ENCODE measurements at places on chromosomes 13 and 19. TPM values are rescaled to one million over a fixed set of nuclear protein-coding genes. Genes with fewer than 3 reads are reported as not detected.

DNA sequence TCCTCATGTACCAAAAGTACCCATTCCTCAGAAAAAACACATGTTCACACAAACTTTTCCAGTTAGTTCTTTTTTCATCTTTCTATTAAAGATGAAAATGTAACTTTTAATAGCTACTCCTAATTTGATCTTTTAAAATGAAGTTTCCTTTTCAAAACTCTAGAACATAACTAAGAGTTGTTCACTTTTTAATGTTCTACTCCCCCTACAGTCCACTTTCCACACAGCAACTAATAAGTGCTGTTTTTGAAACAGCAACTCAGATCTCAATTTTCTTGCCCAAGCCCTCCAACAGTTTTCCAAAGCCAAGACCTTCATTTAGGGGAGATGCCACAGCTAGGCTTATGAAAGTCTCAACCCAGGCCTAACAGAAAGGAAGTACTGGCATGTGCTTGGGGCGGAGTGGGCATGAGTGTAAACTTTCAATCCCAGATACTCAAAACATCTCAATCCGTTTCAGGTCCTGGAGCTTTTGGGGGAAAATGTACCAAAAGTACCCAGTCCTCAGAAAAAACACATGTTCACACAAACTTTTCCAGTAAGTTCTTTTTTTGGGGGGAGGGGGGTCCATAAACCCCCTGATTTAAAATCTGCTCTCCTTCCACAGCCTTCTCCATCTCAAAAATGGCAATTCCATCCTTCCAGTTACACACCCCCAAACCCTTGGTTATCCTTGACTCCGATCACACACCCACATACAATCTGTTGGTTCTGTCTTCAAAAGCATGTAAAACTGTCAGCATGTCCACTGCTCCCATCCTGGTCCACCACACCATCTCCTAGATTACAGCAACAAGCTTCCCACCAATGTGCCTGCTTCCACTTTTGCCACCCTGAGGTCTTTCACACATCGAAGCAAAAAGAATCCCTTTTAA, 2.0 kb downstream of the FBL start:
- DNase-seq: peak; percentile 65

GRCh38 chr13:30974350-30974749, 41.9 kb downstream of the TEX26 start:
- no peak for DNase-seq

GRCh38 chr19:41753936-41754529, 1.3 kb upstream of the CEACAM6 start:
- DNase-seq: peak; percentile 26

- peak; percentile 39 for DNase-seq
Measured at GRCh38 chr13:33110713-33111413, 94.6 kb downstream of the KL start.

DNA sequence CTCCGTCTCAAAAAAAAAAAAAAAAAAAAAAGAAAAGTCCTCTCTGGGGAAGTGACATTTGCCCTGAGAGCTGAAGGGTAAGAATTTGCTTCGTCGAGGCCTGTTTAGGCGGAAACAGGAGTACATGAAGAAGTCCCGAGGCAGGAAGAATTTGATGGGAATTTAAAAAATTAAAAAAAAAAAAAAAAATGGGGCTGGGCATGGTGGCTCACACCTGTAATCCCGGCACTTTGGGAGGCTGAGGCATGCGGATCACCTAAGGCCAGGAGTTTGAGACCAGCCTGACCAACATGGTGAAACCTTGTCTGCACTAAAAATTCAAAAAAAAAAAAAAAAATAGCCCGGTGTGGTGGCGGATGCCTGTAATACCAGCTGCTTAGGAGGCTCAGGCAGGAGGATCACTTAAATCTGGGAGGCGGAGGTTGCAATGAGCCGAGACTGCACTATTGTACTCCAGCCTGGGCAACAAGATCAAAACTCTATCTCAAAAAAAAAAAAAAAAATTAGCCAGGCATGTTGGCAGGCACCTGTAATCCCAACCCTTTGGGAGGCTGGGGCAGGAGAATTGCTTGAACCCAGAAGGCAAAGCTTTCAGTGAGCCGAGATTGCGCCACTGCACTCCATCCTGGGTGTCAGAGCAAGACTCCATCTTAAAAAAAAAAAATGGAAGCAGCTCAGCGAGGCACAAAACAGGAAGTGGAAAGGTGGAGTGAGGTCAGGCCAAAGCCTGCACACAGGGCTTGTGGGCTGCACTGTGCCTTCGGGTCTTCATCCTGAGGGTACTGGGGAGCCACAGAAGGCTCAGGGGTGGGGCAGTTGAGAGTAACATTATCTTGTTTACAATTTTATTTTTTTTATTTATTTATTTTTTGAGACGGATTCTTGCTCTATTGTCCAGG, 4.9 kb downstream of the BAX start:
- no peak for DNase-seq

- DNase-seq: no peak
Measured at GRCh38 chr13:114315074-114315785, 927 bp downstream of the CHAMP1 start.

DNA sequence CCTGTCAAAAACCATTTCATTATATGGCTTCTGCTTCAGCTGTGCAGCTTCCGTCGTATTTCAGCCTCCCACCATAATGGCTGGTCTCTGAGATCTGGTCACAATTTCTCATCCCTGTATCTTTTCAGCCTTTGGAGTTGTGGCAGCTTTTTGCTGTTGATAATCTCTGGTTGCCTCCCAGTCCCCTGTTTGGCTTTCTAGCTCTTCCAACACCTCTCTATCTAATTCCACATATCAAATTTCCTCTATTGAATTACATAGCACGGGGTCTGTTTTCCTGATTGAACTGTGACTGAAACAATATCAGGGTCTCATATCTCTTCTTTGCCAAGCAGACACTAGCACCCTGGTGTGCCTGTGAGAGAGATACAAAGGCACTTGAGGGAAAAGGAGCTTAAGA, 222.1 kb upstream of the OBI1 start:
- DNase-seq: no peak

DNA sequence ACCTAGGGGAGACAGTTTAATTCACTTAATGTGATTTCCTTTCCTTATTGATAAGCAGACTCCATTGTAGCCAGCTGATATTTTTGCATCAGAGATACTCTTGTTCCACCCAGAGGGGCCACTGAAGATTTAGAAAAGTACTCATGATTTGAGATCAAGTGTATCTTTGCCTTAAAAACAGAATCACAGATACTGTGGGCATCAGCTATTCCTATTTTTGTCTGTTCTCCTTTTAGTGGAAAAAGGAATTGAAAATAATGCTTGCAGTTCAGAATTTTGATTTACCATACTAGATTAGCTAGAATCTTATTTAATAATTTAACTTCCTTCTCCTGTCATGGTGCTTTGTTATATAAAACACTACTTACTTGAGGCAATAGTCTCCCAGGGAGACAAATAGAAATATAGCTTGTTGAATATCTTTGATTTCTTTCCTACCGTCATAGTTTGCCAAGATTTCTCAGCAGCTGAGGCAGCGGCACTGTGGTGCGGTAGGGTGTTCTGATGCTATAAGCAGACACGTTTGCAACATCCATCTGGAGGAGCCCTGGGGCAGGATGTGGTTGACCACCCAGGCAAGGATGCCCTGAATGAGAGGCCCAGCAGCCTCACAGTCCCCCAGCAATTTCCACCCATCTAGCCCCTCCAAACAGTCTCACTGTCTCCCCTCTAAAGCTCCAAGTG, 47.0 kb upstream of the RAP2A start:
- no peak for DNase-seq

DNA sequence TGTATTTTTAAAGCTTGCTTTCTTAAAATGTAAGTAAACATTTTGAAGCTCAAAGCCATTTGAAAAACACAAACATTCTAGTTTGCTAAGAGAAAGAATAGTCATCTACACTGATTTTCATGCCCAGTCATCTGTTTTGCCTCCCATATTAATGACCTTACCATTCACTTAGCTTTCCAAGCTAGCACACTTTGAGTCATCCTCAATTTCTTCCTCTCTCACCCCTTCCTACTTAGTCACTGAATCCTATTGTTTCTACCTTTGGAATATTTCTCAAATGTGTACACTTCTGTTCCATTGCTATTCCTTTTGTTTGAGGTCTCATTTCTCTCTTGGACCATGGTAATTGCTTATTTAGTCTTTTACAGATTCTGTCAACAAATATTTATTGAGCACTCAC, 7.3 kb upstream of the HS6ST3 start:
- DNase-seq: no peak

GRCh38 chr13:53126841-53127245, 98.2 kb downstream of the OLFM4 start:
- no peak for DNase-seq

GRCh38 chr19:38285567-38285966, 18.5 kb upstream of the C19orf33 start:
- DNase-seq: no peak

- DNase-seq: peak; percentile 70
Measured at GRCh38 chr13:97018029-97018819, 23.9 kb upstream of the OXGR1 start.

The KRTDAP gene
- not detected for total RNA-seq

The TMEM255B gene
- 3.1 TPM for total RNA-seq

The IFNL4 gene
- not detected for total RNA-seq

The KANK3 gene
- 0.11 TPM for total RNA-seq

Data from myocyte (in vitro differentiated cells).